ENCODE measurements at places on chromosomes 3 and 15.

- DNase-seq, result peak; percentile 21
Measured at GRCh38 chr3:52245322-52246263, at the start of gene PPM1M. PPM1M (plus strand) TSS chr3:52245759; CDS start chr3:52245825, 66 bp downstream.

DNA sequence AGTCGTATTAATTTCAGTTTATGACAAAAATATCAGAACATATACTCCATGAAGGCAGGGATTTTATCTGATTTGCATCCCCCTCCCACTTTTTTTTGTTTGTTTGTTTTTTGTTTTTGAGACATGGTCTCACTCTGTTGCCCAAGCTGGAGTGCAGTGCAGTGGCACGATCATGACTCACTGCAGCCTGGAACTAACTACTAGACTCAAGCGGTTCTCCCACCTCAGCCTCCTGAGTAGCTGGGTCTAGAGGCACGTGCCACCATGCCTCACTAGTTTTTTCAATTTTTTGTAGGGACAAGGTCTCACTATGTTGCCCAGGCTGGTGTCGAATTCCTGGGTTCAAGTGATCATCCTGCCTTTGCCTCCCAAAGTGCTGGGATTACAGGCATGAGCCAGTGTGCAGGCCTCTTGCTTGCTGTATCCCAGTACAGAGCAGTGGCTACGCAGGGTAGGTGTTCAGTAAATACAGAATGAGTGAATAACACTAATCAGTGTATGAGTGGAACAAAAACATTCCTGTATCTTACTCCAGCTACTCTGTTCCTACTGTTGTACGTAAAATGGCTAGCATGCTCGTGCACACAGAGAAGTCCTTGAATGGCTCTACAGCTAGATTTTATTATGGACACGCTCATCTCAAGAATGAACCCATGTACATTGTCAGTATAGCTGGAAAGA is 272.4 kb downstream of the FOXP1 start:
- DNase-seq, result peak; percentile 49

DNA sequence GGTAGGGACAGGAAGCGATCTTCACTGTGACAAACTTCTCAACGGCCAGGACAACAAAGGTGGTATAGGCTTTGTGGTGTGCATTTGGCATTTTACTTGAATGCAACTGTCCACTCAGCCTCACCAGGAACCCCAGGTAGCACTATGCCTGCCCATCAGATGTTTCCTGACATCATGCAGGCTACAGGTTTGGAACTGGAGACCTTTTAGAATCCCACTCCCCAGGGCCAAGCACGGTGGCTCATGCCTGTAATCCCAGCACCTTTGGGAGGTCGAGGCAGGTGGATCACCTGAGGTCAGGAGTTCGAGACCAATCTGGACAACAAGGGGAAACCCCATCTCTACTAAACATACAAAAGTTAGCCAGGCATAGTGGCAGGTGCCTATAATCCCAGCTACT is 9.6 kb downstream of the STARD5 start:
- DNase-seq, result no peak

GRCh38 chr3:123089611-123090331 is 22.9 kb downstream of the PDIA5 start:
- DNase-seq, result no peak

- DNase-seq, result no peak
Measured at GRCh38 chr15:96561593-96561992, 231.1 kb downstream of the NR2F2 start.

DNA sequence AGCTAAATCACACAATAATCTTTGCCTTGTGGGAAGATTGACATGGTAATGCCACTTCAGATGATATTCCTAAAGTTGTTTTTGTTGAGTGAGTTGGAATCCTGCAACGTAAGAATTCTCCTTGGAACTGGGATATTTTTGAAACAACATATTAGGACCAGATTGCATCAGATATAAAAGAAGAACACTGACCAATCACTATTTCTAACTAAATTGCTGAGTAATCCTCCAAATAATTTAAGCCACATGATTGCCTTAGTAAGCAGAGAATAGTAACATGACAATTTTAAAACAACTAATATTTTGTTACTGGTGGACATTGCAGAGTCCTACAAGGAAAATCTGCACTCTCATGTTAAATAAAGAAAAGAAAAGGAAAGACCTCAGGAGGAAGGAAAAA is 353.9 kb upstream of the LMCD1 start:
- peak; percentile 62 for DNase-seq

DNA sequence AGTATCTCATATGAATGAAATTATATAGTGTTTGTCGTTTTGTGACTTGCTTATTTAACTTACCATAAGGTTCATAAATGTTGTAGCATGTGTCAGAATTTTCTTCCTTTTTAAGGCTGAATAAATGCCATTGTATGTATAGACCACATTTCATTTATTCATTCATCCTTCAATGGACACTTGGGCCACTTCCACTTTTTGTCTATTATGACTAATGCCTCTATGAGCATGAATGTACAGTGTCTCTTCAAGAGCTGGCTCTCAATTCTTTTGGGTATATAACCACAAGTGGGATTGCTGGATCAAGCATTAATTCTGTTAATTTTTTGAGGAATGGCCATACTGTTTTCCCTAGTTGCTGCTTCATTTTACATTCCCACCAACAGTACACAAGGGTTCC is 156.1 kb downstream of the VPS8 start:
- DNase-seq, result no peak

DNA sequence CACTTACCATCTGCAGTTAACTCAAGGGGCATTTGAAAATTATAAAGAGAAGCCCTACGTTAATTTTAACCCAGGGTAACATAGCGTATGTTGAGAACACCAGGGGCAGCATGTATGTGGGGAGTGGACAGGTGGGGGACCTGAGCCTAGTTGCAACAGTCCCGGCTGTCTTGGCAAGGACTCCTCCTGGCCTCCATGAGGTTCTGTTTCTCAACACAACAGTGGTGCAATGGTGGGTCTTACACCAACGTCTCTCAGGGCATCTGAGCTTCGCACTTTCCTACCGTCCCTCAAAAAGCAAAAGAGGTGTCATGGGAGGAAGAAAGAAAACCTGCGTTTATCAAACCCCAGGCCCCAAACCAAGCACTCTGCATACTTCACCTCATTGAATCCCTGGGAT is 50.6 kb downstream of the MGLL start:
- no peak for DNase-seq

Measured in fibroblast of mammary gland (primary cell).